ENCODE measurements at places on chromosomes 6 and 20.

- no peak for DNase-seq
Observed at GRCh38 chr6:17957086-17957485, 30.3 kb downstream of the KIF13A start.

DNA sequence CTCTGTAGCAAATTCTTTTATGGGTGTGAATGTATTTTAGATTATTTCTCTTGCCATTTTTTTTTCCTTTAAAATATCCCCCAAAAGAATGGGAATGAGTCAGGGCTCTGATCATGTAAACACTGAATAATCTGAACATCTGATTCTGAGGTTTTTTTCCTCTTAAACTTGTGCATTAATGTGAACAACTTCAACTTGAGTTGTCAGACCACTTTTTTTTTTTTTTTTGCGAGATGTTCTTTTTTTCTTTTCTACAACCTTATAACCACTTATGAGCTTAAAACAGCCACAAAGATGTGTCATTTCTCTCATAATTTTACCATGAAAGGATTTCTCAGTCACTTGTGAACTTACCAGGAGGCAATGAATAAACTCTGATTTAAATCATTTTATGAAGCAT is 85.3 kb downstream of the TBC1D7 start:
- no peak for DNase-seq

GRCh38 chr6:76435174-76435573 is 362.7 kb upstream of the IMPG1 start:
- no peak for DNase-seq

DNA sequence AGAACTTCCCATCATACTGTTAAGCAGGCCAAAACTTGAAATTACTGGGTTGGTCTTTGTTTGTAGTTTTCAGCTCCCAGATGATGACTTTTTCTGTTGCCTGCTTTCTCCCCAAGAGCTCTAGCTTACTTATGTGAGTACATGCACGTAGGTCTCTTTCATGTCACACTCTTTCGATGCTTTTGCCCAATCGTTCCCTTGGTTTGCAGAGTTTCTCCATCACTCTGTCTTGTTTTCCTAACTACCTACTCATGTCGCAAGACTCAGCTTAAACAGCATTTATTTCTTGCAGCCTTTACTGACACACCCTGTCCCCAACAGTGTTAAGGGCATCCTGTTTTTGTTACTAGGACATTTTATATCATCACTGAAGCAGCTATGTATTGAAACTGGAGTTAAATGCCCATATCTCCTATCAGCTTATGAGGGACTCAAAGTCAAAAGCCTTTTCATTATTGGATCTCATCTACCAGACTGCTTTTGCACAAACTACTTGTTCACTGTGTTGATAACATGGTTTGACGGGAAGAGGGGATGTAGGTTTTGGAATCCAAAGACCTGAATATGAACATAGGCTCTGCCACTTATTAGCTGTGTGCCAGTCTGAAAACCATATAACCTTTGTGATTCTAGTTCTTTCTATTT is 2.9 kb downstream of the ARG1 start:
- no peak for DNase-seq

- DNase-seq, result no peak
Observed at GRCh38 chr6:147459780-147460179, 48.7 kb upstream of the SAMD5 start.

GRCh38 chr6:108123946-108124345 is 41.9 kb upstream of the NR2E1 start:
- no peak for DNase-seq

- DNase-seq, result no peak
Observed at GRCh38 chr6:21997119-21998037, 299.5 kb downstream of the PRL start.

- peak; percentile 32 for DNase-seq
Observed at GRCh38 chr6:63573899-63574553, 1.7 kb downstream of the LOC128125822 start.

DNA sequence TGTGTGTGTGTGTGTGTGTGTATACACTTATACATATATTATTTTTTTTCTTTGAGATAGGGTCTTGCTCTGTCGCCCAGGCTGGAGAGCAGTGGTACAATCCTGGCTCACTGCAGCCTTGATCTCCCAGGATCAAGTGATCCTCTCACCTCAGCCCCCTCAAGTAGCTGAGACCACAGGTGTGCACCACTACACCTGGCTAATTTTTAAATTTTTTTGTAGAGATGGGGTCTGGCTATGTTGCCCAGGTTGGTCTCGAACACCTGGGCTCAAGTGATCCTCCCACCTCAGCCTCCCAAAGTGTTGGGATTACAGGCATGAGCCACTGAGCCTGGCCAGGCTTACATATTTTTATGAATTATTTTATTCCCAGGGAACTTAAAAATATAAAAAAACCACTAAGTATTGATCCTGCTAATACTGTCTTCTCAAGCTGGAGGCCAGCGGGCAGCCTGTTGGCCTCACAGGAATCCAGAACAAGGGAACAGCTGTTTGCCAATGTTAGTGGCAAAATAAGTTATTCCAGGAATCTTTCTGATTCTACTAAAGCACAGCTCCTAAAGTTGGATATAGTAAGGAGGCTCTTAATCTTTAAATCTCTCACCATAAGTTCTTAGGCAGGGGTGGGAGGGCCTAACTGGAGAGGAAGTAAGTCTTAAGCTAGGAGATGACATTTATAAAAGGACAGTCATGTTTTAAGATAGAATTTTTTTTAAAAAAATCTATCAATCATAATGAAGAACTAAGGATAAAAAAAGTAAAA is 135.5 kb upstream of the NUP153 start:
- DNase-seq, result no peak

DNA sequence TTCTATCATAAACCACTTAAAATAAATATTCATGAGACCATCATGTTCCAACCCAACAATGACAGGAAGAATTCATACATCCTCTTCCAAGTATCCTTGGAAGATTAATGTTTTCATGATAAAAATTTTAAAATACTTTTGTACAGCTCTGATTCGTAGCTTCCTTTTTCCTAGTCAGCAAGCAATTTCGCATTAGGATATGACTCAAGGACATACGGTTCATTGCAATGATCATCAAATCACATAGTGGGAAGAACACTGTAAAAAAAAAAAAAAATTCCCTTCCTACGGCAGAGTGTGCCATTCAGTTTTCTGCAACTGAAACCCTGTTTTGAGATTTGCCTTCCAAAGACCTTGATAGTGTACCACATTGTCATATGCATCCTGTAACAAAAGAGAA is 35.3 kb upstream of the GFOD1 start:
- DNase-seq, result no peak

GRCh38 chr20:62593616-62594015 is 48.7 kb upstream of the SLCO4A1 start:
- DNase-seq, result no peak
